IMR-90 (cell line): ENCODE measurements at places on chromosomes 3 and 15. TPM values are rescaled to one million over a fixed set of nuclear protein-coding genes. Genes with fewer than 3 reads are reported as not detected.
A peak's percentile ranks its signal among the peaks of the same experiment; 100 is the strongest.

DNA sequence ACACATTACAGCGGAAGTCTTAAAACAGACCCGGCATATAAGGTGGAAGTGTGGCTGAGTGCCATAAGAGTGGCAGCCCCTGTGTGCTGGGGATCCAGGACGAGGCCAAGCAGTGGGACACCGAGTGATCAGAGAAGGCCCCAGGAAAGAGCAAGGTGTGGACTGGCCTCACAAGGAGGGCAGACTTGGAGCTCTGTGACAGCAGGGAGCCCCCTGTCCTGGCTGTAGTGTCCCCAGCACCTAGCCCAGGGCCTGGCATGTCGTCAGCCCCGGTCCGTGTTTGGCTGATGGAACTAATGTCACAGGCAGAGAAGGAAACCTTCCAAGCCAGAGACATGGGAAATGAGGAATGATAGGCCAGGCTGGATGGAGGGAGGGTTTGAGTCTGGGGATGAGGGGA lies 4.8 kb downstream of the PDIA5 start:
- no peak for DNase-seq

DNA sequence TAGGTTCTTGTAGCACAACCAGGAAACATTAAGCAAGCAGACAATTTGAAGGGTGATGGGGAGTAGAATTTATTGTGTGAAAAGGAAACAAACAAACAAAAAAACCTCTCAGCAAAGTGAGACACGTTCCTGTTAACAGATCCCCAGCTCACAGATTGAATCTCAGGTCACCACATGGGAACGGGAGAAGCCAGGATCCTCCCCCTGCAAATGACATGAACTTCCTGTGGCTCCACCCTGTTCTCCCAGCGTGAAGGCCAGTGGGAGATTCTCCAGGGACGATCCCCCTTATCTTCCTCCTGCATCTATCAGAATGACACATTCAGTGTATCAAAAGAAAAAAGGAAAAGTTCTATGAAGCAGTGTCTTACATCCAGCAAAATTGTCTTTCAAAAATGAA lies 1488.1 kb downstream of the OTOL1 start:
- no peak for DNase-seq

- no peak for DNase-seq
These were observed 145.7 kb upstream of the BFSP2 start for GRCh38 chr3:133254151-133254550.

DNA sequence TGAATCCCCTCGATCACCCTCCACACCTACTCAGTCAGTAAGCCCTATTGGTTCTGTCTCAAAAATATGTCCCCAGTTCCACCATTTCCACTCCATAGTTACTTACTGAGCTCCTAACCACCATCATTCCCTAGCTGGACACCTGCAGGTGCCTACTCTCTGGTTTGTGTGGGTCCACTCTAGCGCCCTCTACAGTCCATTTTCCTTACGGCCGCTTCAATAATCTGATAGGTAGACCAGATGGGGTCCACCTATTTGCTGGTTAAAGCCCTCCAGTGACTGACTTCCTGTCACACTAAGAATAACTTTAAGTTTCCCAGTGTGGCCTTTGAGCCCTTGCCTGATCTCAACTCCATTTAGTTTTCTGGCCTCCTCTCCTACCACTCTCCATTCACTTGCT lies 5.0 kb downstream of the GXYLT2 start:
- DNase-seq, result no peak

DNA sequence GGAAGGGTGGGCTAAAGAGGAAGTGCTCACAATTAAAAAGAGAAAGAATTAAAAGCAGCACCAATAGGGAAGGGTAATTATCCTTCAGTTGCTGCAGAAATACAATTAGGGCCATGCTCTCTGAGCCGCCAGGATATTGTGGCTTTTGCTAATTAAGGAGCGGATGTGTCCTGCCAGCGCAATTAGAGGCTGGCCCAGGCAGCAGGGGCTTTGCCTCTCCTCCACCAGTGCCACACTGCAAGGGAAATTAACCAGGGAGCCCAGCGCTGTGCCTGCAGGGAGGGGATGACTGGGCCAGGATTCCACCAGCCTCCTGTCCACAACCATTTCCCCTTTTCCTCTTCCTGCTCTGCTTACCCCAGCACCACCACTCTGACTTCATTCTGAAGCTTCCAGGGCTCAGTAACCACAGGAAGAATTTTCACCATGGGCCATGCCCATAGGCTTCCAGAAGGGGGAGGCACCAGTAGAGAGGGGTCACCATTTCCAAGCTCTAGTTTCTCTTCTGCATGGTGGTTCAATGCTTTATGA lies 10.4 kb upstream of the AEN start:
- DNase-seq, result peak; percentile 13

DNA sequence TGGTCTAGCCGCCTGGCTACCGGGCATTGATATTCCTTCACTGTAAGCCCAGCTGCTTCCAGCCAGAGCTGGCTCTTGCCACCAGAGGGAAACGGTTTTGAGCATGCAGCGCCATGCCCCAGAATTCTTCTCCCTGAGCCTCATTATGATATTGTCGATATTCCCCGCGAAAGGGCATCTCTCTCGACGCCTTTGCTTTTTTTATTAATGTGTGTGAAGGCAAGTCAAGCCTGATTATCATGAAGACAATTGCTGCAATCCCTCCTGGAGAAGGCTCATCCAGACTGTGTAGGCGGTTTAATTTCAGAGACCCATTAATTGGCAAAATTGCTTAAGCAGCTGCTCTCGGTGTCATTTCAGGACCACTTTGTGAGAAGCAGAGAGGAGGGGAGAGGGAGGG lies 321.2 kb upstream of the TLE3 start:
- no peak for DNase-seq

DNA sequence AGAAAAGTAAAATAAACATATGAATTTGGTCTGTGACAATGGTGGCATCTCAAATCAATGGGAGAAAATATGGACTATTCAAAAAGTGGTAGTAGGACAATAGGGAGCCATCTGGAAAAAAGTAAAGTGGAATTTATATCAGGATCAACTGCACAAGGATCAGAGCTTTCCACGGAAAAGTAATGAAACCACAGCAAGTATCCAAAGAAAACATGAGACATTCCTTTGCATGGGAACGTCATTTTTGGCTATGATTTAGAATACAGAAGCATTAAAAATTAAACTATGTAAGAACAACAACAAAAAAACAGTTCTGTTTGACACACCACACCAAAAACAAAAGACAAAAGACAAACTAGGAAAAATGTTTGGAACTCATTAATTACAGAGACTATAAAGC lies 18.7 kb downstream of the CRBN start:
- no peak for DNase-seq

DNA sequence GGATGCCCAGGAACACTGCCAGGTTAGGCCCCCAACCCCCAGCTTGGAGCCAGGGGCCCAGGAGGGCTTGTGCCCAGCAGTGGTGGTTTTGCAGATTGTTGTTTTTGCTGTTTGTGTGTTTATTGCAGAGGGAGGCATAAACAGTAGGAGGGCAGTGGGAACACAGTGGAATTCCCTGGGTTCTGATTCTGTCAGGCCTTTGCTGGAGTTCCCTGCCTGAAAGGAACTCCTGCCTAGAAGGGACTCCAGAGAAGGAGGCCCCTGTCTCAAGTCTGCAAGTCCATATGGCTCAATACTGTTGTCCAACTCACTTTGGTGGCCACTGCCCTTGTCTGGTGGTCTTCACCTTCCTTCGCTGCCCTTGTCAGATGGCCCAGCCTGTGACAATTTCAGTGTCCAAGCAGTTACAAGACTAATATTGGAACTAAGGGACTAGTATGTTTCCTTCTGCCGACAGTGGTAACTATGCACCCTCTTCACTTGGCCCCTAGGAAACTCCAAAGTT lies 47.4 kb upstream of the RAB6B start:
- DNase-seq, result no peak

DNA sequence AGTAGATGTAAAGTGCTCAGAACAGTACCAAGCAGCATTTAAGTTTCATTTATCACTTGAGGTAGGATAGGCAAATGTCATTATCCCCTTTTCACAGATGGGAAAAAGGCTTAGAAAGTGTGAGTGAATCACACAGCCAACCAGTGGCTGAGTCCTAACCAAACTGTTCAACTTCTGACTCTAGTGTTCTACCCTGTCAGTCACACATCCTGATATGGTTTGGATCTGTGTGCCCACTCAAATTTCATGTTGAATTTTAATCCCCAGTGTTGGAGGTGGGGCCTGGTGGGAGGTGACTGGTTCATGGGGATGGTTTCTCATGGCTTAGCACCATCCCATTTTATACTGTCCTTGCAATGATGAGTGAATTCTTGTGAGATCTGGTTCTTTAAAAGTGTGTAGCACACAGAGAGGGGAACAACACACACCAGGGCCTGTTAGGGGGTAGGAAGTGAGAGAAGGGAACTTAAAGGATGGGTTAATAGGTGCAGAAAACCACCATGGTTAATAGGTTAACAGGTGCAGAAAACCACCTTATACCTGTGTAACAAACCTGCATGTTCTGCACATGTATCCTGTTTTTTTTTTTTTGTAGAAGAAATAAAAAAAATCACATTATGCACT lies 304.7 kb downstream of the SUCLG2 start:
- peak; percentile 15 for DNase-seq

The CLDN16 gene
- under 0.01 TPM in 2 replicates for total RNA-seq

The TLR9 gene
- not detected in 2 replicates for total RNA-seq

The FEZF2 gene
- total RNA-seq, result not detected in 2 replicates
